ENCODE measurements at places on chromosomes 7 and 10.

- no peak for DNase-seq
Measured at GRCh38 chr7:46440186-46440585, 519.1 kb upstream of the IGFBP3 start.

DNA sequence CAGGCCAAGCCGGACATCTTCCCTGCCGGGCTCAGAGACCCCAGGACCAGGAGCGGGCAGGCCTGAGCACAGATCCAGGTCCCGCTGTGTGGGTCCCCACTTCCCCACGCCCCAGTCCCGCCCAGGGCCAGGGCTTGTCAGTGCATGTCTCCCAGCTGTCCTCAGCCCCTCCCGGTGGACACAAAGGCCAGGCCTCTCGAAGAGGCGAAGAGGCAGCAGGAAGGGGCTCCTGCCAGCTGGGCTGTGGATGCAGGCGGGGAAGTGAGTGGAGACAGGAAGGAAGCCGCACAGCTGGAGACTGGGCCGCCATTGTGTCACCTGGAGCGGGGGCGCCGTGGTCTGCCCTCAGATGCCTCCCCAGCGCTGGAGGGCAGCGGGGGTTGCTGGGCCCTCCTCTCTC, 4.8 kb downstream of the GRIFIN start:
- DNase-seq, result no peak

- DNase-seq, result no peak
Measured at GRCh38 chr10:130773941-130774340, 537.6 kb downstream of the TCERG1L start.

GRCh38 chr10:52768001-52768532, 4.5 kb downstream of the MBL2 start:
- DNase-seq, result no peak

DNA sequence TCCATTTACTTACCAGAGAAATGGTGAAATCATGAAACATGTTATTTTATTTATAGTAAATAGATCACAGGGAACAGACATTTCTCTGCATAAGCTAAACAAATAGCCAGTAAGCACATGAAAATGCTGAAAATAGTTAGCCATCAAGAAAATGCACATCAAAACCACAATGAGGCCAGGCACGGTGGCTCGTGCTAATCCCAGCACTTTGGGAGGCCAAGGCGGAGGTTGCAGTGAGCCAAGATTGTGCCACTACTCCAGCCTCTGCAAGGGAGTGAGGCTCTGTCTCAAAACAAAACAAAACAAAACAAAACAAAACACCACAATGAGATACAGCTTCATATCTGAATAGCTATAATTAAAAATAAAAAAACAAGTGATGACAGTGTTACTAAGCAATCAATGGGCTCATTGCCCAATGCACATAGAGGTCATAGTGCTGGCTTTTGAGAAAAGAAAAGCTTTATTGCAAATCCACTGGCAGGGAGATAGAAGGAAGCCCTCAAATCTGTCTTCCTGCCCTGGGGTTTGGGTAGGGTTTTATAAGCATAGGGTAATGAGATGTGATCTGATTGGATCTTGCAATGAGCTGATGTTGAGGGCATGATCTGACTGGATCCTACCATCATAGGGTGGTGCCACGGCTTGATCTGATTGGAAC, 16.2 kb downstream of the CSTF2T start:
- DNase-seq, result no peak

GRCh38 chr7:103569621-103570305, 123.8 kb upstream of the SLC26A5 start:
- DNase-seq, result no peak

DNA sequence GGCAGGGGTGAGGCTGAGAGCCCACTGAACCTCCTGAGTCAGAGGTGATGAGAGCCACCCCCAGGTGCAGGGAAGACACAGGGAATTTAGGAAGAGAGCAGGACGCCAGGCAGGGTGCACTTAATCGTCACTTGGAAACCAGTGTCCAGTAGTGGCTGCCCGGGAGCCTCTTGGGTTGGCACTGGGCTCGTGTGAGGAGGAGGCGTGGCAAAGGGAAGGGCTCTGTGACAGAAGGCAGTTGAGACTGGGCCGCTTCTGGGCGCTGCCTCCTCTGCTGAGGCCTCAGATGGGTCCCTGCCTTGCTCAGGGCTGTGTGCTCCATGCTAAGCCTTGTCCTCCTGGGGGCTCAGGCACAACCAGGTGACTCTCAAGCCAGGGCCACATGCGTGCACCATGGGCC, 13.3 kb downstream of the RET start:
- DNase-seq, result no peak

DNA sequence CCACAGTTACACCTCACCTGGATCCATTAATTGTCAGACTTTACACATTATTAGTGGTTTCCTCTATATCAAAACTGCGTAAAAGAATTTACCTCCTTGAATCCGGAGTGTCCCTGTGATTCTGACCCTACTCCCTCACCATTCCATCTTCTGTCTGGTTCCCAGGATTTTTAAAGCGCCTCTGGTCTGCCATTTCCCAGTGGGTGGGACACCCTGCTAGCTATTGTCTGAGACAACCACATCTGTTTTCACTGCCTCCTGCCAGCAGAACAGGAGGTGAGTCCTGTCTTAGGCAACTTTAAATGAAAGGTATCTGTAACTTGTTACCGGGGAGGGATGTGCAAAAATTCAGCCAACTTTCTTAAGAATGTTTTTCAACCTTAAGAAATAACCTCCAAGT, 2.3 kb downstream of the MACROH2A2 start:
- DNase-seq, result no peak

DNA sequence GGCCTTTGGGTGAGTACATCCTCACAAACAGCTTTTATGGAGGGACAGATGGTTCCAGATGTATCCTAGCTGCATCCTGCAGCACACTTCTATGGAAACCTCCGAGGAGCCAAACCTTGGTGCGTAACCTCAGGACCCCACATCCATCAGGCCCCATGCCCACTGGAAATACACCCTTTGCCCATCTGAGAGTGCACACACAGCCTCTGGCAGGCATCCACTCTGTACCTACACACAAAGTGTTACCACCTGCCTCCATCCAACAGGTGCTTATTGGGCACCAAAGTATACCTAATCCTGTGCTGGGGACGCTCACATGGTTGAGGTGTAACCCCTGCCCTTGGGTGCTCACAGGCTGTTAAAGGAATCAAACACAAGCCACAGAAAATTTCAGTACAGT, 117.9 kb downstream of the ADCY1 start:
- DNase-seq, result no peak

GRCh38 chr7:4730971-4731370, 44.5 kb upstream of the AP5Z1 start:
- no peak for DNase-seq

DNA sequence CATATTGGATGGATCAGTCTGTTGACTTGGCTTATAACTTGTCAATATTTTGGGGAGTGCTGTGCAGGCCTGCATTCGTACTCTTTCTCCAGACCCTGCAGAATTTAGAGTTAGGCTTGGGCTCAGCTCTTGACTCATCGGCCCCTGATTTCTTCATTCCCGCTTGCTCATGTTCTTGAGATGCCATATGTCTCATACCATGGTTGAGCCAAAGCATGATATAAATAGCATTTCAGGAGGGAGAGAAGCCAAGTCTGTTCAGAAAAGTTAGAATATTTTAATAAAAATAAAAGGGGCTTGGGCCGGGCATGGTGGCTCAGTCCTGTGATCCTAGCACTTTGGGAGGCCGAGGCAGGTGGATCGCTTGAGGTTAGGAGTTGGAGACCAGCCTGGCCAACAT, 898.1 kb downstream of the TYW1 start:
- DNase-seq, result no peak

GRCh38 chr7:112084520-112084971, 121.7 kb downstream of the DOCK4 start:
- DNase-seq, result no peak

DNA sequence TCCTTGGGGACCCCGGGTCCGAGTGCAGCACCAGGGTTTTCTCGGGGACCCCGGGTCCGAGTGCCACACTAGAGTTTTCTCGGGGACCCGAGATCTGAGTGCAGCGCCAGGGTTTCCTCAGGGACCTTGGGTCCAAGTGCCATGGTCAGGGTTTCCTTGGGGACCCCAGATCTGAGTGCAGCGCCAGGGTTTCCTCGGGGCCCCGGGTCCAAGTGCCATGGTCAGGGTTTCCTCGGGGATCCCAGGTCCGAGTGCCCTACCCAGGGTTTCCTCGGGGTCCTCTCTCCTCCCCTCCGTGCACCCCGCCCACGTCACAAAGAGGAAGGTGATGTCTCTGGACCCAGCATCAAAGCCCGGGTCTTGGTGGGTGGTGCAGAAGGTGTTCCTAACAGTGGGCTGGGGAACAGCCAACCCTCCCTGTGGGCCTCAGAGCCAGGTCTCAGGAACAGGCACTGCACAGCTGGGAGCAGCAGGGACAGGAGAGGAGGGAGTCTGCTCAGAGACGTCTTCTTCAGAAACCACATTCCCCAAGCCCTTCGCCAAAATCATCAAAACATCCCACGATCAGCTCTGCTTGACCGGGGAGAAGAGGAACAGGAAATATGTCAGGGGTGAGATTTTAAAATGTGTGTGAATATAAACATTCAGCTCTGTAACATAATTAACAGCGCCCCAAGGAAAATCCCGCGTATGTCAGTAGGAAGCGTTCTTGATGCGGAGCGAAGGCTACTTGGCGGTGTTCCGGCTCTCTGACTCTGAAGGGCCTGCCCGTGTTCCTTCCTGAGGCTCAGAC, 540.7 kb downstream of the DNAJB6 start:
- DNase-seq, result no peak

- DNase-seq, result no peak
Measured at GRCh38 chr7:73830681-73831583, at the start of gene CLDN4. Gene CLDN4, plus strand, starts transcription at chr7:73830996. Its CDS starts 206 bp downstream, at chr7:73831202.

GRCh38 chr7:36958111-36958733, 233.9 kb upstream of the AOAH start:
- DNase-seq, result no peak
